Fibroblast of pulmonary artery (primary cell): ENCODE measurements at places on chromosomes 5 and 9.

DNA sequence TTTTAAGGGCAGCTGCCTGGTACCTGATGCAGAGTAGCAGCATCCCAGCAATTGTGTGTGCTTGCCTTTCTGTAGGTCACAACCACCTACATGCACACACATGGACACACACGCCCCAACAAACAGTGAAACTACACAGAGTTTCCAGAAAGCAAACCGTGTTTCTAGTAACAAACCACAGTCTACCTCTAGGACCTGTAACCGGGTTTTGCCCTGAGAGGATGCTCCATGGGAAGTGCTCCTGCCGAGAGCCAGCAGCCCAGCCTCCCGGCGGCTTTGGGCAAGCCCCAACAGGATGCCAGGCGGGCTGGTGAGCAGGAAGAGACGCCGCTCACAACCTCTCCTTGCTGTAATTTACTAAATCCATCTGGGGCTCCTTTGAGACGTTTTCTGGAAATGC, 4.1 kb upstream of the TCF7 start:
- DNase-seq, result no peak

- no peak for DNase-seq
These were observed 4.9 kb downstream of the TPRN start for GRCh38 chr9:137195525-137196220.

DNA sequence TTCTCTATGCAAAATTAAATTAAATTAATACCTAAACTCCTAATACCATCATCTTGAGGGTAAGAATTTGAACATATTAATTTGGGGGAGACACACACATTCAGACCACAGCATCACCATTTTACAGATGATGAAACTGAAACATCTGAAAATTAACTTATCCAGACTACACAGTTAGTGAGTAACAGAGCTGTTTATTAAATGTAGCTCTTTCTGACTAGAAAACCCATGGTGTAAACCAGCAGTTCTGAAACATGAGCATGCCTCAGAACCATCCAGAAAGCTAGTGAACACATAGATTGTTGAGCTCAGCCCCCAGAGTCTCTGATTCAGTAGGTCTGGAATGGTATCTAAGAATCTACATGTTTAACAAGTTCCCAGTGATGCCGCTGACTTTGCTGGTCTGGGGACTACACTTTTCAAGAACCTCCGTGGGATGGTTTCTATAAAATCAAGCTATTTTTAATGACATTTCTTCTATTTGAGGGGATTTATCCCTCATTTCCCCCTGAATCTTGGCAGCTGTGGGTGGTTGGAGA, 113.5 kb downstream of the RORB start:
- no peak for DNase-seq

DNA sequence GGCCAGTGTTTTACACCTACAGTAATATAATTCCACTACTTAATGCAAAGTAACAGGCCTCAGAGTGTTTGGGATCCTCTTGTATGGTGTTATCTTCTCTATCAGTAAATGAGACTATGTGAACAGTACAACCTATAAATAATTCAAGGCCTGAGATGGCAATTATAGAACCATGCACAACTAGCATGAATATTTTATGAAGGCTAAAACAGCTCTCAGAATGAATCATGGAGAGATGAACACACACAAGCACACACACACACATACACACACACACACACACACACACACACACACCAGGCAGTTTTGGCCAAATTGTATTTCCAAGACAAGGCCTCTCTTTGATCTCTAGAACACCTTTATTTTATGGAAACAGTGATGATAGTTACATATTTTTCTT, 224.9 kb downstream of the EBF1 start:
- DNase-seq, result no peak

- no peak for DNase-seq
These were observed 2.4 kb upstream of the TPRN start for GRCh38 chr9:137202966-137203365.

GRCh38 chr5:130171699-130172098, 267.4 kb downstream of the CHSY3 start:
- DNase-seq, result no peak

DNA sequence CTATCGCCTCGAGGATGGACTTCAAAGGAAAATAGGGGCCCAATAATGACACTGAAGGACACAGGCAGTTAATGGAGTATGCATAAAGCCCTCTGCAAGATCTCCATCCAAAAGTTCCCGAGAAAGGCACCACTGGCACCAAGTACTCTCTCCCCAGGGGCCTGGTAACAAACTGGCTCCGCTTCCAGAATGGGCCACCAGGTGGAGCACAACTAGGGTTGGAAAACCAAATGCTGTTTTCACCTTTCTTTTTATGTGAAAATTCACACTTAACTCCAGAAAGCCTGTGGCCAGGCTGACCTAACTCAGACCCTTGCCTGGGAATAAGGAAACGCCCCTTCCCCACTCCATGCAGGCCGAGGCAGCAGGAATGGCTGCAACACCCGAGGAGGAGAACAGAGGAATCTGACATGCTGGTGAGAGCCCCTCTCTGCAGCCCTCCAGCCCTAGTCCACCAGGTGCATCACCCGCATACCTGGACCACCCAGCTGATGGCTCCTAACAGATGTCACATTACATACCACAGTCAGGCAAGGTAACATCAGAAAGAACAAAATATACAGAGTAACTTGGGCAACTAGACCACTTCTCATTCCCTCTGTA, 42.8 kb downstream of the CAMSAP1 start:
- peak; percentile 65 for DNase-seq

GRCh38 chr5:99010294-99010693, 81.5 kb upstream of the CHD1 start:
- DNase-seq, result no peak

DNA sequence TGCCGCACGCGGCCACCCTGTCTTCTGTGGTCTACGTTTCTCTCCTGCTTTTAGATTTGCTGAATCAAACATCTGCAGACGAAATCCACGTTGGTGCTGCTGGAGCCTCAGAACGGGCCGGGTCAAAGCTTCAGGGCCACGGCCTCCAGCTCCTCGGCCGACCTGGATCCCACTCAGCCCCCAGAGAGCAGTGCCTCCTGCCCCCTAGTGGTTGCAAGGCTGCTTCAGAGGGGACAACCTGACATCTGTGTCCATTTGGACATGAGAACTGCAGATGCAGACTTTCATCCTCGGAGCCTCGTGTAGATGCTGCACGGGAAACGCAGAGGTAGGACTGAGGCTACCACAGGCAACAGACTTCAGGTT, 23.0 kb upstream of the SLC6A3 start:
- DNase-seq, result peak; percentile 37

DNA sequence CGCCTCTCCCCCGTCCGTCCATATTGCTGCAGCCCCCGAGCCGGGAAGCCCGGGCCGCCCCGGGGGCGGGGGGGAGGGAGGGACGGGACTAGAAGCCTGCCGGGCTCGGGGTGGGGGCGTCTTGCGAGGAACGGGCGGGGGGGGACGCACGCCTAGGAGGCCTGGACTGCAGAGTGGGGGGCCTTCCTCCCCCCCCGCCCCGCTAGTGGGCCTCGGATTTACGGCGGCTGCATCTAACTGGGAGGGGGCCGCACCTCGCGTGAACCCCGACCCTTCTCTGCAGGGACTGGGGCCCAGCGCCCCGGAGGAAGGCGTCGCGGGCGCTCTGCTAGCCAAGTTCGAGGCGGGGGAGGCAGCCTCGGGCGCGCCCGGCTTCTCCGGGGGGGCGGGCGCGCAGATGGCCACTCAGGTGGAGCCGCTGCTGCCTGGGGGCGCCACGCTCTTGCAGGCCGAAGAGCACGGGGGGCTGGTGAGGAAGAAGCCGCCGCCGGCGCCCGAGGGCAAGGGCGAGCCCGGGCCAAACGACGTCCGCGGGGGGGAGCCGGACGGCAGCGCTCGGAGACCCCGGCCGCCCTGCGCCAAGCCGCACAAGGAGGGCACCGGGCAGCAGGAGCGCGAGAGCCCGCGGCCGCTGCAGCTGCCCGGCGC, at the start of gene LARP1:
LARP1 (plus strand) TSS at position 17 of the 648 bp plus-strand sequence; CDS start at position 398, 381 bp downstream.
- peak; percentile 22 for DNase-seq

- DNase-seq, result no peak
These were observed 119.4 kb upstream of the ACTBL2 start for GRCh38 chr5:57601996-57602395.

GRCh38 chr9:118262191-118262590, 558.0 kb downstream of the TLR4 start:
- no peak for DNase-seq

DNA sequence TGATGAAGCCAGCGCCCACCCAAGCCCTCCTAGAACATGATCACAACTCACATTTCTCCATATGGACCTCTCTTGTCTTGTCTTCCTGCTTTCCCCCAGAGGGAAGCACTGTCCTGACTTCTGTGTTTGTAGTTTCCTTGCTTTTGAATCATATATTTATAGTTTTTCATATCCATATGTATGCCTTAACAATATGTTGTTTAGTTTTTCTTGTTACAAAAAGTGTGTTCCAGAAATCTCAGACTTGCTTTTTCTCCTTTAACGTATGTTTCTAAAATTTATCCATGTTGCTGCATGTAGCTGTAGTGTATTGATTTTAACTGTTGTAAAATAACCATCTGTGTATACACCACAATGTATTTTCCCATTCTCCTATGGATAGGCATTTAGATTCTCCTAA, 182.0 kb upstream of the SMIM23 start:
- no peak for DNase-seq

DNA sequence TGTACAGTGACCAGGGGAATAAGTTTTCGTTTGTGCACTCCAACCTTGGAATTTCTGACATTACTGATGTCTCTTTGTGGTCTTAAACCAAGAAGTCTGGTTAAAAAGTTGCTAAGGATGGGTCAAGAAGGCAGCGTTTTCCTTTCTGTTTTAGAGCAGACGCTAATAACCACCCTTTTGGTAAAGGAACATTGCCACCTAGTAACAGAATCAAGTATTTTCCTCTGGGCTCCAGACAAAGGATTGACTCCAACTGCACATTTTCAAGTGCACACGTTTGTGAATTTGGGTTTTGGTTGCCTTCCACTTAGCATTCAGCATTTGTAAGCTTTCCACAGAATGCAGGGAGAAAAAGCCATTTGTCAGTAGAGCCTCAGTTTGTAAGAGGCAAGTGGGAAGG, 22.2 kb upstream of the CEP78 start:
- peak; percentile 55 for DNase-seq

DNA sequence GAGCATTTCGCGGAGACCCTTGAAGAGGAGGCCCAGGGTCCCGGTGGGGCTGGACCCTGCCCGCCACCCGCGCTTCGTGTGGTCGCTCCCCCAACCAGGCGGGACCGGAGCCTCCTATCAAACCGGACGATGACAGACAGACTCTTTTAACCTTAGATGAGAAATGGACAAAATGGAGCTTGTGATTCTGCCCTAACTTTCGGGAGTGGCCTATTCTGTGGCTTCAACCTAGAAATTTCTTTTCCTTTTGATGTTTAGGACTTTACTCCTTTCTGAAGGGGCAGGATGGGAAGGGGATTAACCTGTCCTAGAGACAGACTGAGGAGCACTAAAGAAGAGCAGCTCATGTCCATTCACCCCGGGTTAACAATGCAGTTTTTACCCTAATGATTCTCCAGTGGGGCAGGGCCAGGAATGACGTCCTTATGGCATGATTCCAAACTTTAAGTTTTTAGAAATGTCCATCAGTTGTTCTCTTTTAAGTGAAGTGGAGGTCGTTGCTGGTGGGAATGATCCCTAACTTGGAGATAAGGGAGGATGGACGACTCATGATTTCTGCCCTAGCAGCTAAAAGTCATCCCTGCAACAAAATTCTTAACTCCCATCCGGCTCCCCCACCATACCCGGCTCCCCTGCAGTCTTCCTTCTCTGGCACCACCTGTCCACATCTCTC, 1.0 kb downstream of the NIPSNAP3A start:
- DNase-seq, result peak; percentile 41

GRCh38 chr9:108411632-108412031, 444.2 kb downstream of the ACTL7B start:
- DNase-seq, result no peak

DNA sequence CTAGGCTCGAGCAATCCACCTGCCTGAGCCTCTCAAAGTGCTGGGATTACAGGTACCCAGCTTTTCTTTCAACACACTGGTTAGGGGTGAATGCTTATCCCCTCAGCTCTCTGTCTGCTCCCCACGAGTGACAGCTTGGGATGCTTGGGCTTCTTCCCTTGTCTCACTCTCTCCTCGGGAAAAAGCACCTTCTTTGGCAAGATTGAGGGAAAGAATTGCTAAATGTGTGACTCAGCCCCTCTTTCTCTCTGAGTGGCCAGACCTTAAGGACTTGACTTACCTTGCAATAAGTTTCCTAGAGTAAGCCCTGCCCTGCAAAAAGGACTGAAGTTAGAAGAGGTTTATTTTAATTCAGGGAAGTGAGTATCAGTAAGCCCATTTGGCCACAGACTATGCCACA, 68.1 kb upstream of the ERBIN start:
- DNase-seq, result peak; percentile 33

- peak; percentile 31 for DNase-seq
These were observed 186.7 kb upstream of the TLX3 start for GRCh38 chr5:171122372-171122771.

- DNase-seq, result no peak
These were observed 115.2 kb downstream of the C9orf152 start for GRCh38 chr9:110092792-110093191.

DNA sequence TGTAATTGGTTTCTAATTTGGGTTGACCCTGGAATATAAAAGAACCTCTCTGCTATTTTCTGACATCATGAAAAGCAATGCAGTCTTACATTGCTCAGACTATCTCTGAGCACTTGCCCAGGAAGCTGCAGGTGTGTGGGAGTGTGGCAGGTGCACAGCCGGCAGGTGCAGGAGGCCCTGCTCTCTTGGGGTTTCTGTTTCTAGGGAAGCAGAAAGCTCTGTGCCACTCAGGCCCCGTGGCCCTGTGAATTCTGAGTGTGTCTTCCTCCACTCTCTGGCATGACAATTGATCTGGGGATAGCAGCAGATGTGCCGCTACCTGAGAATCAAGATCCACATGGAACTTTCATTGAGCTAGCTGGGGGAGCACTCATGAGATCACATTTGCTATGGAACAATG, 45.7 kb upstream of the IRX2 start:
- no peak for DNase-seq

- DNase-seq, result no peak
These were observed 3.8 kb downstream of the OLFML2A start for GRCh38 chr9:124780757-124781151.

DNA sequence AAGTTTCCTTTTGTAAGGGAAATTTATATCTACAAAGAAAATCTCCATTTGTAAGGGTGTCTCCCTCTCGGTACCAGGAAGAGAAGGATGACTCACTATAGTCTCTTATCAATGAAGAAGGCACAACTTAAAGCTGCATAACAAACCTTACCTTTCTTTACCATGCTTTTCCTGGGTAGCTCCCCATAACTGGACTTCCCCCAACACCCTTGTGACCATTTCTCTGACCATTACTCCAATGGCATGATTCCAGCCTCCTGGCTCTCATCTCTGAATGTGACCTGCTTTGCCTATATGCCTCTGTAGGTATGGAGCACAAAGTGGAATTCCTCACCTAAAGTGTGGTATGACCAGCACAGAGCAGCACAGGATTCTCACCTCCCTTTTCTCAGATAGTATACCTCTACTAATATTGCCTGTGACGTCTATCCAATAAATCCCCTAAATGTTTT, 62.8 kb downstream of the GNA14 start:
- DNase-seq, result no peak
